Uterus (tissue), 4 donors: ENCODE measurements at places on chromosomes 6 and 20. TPM values are rescaled to one million over a fixed set of nuclear protein-coding genes. Genes with fewer than 3 reads are reported as not detected.

GRCh38 chr6:96059586-96059985 is 43.8 kb downstream of the FUT9 start:
- no peaks in the 10 kb centered on the region for H3K27me3 ChIP-seq
- no peak overlapping the region for H3K4me3 ChIP-seq
- no peaks in the 10 kb centered on the region for H3K4me1 ChIP-seq
- H3K36me3 ChIP-seq = no peaks in the 10 kb centered on the region

DNA sequence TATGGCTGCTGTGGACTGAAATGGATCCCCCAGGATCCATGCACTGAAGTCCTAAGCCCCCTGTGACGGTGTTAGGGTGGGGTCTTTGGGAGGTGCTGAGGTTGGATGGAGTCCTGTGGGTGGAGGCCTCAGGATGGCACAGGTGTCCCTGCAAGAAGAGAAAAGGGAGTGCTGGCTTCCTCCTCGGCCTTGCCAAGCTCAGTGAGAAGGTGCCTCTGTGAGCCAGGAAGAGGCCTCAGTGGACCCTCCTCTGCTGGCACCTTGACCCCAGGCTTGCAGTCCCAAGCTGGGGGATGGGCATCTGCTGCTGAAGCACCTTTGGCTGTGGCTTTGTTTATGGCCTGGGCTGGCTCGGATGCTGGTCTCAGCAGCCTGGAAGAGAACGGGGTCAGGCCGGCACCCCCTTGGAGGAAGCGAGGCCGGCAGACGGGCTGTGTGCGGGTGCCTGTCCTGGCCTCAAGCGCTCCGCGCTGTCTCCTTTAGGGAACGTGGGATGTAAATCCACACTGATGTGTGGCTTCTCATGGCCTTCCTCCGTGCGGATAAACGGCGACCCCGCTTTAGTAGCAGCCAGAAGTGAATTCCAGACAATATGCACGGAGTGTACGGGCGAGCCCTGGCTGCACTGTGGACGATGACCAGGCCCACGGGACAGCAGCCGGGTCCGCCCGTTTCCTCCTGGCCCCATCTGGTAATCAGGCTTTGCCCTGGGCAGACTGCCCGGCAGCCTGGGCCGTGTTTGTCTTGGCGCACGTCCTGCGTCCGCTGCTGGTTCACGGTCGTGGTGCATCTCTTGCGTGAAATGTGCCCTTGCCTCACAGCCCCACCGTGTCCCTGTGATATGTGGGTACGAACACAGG is 182.6 kb downstream of the ERMARD start:
- no peak overlapping the region for H3K4me3 ChIP-seq
- no peaks in the 10 kb centered on the region for H3K36me3 ChIP-seq
- DNase-seq = peak; percentile 56
- no peaks in the 10 kb centered on the region for H3K4me1 ChIP-seq

DNA sequence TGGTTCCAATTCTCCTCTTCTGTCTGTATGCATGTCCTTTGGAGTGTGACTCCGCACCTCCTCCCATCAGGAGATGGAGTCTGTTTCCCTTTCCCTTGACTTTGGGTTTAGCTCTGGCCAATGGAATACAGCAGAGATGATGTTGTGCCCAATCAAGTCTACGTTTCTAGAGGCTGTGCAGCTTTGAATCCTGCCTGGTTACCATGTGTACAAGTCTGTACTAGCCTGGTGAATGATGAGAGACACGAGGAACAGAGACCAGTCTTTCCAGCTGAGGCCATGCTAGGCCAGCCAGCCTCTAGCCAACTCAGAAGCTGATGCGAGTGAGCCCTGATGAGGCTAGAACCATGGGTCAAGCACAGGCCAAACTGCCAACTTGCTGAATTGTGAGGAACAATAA is 83.2 kb downstream of the LAMP5 start:
- no peaks in the 10 kb centered on the region for H3K4me1 ChIP-seq
- no peak overlapping the region for H3K4me3 ChIP-seq
- H3K27ac ChIP-seq = no peak overlapping the region
- no peaks in the 10 kb centered on the region for H3K36me3 ChIP-seq
- H3K27me3 ChIP-seq = no peaks in the 10 kb centered on the region

- H3K27me3 ChIP-seq = no peaks in the 10 kb centered on the region
- H3K36me3 ChIP-seq = no peaks in the 10 kb centered on the region
- no peaks in the 10 kb centered on the region for H3K4me1 ChIP-seq
Measured at GRCh38 chr6:109093732-109094415, 772 bp downstream of the SESN1 start.

- H3K27me3 ChIP-seq = no peaks in the 10 kb centered on the region
- H3K27ac ChIP-seq = no peak overlapping the region
- no peak for DNase-seq
- no peaks in the 10 kb centered on the region for H3K4me1 ChIP-seq
- H3K36me3 ChIP-seq = no peaks in the 10 kb centered on the region
Measured at GRCh38 chr20:10763112-10763511, 89.3 kb upstream of the JAG1 start.

- no peaks in the 10 kb centered on the region for H3K4me1 ChIP-seq
- DNase-seq = no peak
- no peak overlapping the region for H3K4me3 ChIP-seq
- H3K27me3 ChIP-seq = no peaks in the 10 kb centered on the region
Measured at GRCh38 chr6:151131324-151132007, 108.3 kb upstream of the AKAP12 start.

- H3K27me3 ChIP-seq = no peaks in the 10 kb centered on the region
- no peak for DNase-seq
- H3K4me1 ChIP-seq = no peaks in the 10 kb centered on the region
- no peak overlapping the region for H3K4me3 ChIP-seq
- no peak overlapping the region for H3K27ac ChIP-seq
Measured at GRCh38 chr20:21360705-21361104, 36.6 kb downstream of the NKX2-4 start.

- no peaks in the 10 kb centered on the region for H3K27me3 ChIP-seq
- H3K4me3 ChIP-seq = no peak overlapping the region
- H3K27ac ChIP-seq = no peak overlapping the region
- H3K36me3 ChIP-seq = no peaks in the 10 kb centered on the region
- no peaks in the 10 kb centered on the region for H3K4me1 ChIP-seq
Measured at GRCh38 chr20:36676701-36677421, 30.9 kb upstream of the SLA2 start.

GRCh38 chr6:21420146-21420878 is 173.2 kb upstream of the SOX4 start:
- no peak overlapping the region for H3K4me3 ChIP-seq
- no peak for DNase-seq
- H3K27me3 ChIP-seq = no peaks in the 10 kb centered on the region
- no peaks in the 10 kb centered on the region for H3K4me1 ChIP-seq

SLC22A16 gene
- not detected for total RNA-seq

TMEM170B gene
- total RNA-seq = 10.9 TPM

PACSIN1 gene
- total RNA-seq = not detected

ME1 gene
- total RNA-seq = 3.1 TPM

TAGAP gene
- total RNA-seq = 1.7 TPM

RIMS4 gene
- total RNA-seq = 5.3 TPM

MDFI gene
- total RNA-seq = 14.4 TPM

CD24 gene
- 5.1 TPM for total RNA-seq

SMPDL3A gene
- total RNA-seq = 16.8 TPM

CYP39A1 gene
- total RNA-seq = 3.8 TPM

IL17A gene
- total RNA-seq = 0.40 TPM

GFOD1 gene
- total RNA-seq = 26.6 TPM
